ENCODE measurements at places on chromosomes 7 and 10.

DNA sequence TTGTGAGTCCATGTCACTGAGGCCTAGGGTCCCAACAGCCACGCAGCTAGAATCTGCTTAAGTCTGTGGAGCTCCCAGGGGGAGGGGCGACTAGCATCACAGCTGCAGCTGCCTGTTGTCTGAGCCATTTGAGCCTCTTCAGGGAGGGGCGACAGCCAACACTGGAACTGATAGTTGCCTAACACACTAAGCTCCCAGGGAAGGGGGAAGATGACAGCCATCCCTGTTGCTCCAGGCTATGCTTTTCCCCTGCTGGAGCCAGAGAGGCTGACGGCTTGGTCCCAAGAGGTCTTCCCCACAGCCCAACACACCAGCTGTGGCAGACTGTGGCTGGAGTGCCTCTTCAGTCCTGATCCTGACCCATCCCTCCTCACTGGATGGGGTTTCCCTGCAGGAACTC, 817.5 kb downstream of the NXPH1 start:
- no peak for DNase-seq

DNA sequence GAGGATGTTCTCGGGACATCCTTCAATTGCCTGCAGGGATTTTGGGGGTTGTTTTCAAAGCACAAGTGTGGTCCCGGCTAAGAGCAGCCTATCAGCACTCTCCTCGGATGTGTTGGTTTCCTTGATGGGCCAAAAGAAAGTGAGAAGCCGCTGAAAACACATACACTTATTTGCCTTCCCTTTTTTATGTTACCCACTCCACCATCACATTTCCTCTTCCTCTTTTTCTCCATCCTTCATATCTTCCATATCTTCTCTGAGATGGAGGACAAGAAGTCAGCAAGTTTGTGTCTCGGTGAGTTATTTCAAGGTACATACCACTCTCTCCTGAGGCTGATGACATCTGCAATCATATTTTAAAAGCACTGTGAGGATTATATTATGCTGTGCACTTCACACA, 64.0 kb downstream of the ZNF33B start:
- no peak for DNase-seq

DNA sequence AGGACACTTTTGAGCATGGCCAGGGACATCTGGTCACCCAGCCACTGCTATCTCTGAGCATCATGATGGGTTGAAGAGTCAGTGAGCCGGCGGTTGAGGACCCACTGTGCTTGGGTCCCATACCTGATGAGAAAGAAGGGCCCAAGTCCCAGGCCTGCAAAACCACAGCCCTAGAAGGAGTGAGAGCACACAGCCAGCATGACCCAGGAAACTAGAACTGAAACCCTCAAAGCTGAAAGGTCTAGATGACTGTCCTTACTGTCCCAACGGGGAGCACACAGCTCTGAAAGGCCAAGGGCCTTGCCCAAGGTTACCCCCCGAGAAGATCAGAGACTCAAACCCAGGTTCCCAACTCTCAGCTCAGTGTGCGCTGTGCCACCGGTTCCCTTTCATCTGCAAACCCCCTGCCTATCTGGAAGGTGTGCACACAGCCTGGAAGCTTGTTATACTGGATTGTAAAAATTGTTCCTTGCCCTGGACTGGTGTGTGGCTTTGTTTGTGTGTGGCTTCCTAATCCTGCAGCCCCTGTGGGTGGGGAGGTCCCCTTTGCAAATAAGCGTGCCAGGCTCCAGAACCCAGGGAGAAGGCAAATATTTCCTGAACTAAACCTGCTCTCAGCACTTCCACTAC, 22.6 kb upstream of the PSAP start:
- no peak for DNase-seq

DNA sequence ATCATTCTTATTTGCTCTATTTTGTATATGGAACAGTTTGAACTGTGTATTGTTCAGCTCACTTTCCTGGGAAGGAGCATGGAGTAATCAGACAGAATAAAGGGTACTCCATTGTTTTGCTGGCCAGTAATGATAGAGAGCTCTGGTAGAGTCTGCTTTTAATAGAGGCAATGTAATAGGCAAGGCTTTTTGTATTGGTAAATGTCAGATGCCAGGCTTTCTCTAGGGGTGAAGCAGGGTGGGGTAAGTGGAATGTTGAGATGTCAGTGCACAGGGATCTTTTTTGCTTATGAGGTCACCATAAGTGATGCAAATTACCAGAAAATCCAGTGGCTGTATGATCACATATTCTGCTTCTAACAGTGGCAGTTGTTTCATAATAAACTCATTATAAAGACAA, 1088.3 kb upstream of the SORCS1 start:
- no peak for DNase-seq

DNA sequence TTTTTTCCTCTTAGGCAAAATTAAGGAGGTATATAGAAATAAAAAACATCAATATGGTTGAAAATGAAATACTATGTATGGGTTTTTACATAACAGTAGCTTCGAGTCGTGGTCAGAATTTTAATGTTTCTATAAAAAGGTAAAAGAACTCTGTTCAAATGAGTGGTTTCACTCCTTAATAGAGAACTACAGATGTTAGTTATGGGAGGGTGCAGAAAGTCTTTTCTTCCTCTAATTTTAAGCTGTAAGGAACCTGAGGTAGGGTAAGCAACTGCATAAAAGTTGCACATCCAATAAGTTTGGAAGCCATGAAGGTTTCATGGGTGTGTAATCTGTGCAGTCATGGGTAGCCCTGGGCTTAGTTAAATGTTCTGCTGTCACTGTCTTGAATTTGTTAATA, 141.3 kb downstream of the SUGCT start:
- DNase-seq: no peak

DNA sequence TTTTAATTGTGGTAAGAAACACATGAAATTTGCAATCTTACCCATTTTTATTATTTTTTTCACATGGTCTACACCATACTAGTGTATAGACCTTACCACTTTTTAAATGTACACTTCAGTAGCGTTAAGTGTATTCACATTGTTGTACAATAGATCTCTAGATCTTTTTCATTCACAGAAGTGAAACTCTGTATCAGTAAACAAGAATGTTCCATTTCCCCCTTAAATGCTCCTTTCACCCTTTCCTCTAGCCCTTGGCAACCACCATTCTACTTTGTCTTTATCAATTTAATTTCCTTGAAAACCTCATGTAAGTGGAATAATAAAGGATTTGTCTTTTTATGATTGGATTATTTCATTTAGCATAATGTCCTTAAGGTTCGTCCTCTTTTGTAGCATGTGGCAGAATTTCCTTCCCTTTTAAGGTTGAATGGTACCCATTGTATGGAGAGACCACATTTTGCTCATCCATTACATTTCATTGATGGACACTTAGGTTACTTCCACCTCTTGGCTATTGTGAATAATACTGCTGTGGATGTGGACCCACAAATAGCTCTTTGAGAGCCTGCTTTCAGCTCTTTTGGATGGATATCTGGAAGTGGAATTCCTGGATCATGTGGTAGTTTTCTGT, 45.7 kb downstream of the SNX10 start:
- DNase-seq: no peak

DNA sequence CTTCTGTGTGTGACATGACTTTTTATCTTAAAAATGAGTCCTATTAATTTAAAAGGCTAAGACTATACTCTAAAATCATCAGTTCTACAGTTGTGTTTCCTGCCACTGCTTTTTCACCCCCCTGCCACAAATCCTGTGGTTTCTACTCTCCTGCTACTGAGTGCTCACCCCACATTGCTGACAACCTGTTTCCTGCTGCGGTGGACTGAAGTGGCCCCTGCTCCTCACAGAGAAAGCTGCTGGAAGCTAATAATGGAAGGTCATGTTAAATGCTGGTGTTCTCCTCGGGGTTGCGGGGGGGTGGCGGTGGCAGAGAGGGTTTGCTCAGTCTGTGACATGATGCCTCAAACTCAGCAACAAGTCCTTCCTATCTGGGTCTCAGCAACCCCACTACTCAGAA, 113.2 kb upstream of the INHBA start:
- no peak for DNase-seq

DNA sequence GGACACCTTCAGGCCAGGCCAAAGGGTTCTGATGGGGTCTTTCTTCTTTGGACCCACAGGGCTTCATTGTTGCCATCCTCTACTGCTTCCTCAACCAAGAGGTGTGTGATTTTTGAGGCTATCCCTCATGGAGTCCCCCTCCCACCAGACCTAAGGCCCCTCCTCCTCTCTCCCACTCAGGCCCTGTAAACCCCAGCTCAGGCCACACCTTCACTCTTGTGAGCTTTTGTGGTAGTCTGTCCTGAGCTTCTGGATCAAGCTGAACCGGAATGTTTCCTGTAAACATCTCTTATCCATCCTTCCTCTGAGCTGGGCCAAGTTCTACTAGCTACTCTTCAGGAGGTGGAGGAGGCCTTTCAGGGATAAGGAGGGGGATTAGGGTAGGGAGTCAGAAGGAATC, 13.5 kb downstream of the GHRHR start:
- no peak for DNase-seq

DNA sequence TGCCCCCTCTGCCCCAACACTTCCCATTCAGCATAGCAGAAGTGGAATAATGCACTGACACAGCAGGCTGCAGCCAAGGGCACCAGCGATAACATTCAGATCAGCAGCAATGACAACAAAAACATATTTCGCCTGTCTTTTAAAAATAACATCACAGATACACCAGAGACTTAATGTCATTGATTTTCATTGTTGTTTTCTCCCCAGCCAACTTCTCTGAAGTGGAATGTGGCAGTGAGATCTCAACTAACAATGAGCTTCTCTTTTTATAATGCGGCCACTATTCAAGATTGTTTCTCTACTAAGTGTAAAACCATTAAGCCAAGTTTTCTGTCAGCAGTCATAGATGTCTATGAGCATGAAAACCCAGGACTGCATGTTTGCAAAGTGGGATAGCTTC, 158.2 kb upstream of the TMEM229A start:
- DNase-seq: no peak

DNA sequence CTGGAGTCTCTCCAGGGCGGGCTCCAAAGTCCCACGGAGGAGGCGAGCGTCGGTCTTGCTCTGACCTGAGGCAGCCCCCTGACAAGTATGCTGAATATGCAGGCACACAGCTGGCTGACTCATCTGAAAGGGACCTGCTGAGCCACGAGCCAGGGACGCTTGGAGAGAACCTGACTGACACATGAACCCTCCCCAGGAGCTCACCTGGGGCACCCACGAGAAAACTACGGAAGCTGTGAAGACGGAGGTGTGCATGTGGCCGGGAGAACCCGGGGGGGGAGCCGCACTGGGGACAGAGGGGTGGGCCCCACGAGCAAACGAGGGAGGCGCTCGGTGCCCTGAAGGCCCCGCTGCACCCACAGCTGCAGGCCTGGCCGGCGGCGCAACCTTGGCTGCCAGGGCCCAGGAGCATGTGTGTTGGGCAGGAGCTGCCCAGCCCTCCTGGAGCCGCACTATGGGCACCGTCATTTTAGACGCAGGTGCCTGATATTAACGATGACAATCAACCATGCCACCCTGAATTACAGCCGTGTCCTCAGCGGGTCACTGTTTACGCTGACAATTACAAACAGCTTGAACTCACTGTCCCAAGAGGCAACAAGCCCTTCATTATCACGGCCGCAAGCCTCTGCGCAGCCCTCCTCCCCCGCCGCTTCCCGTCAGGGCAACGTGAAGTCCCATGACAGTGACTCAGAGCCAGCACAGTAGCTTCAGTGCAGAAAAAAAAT, 64.7 kb downstream of the DIP2C start:
- no peak for DNase-seq

- no peak for DNase-seq
Measured at GRCh38 chr10:113073549-113074189, 123.6 kb downstream of the TCF7L2 start.

Measured in T47D (cell line).